ENCODE measurements at places on chromosomes 5 and 9. TPM values are rescaled to one million over a fixed set of nuclear protein-coding genes. Genes with fewer than 3 reads are reported as not detected.

HMGCR gene
- total RNA-seq, result 19.6 TPM

CER1 gene
- total RNA-seq, result not detected

NPR3 gene
- 26.2 TPM for total RNA-seq

MLANA gene
- not detected for total RNA-seq

DNA sequence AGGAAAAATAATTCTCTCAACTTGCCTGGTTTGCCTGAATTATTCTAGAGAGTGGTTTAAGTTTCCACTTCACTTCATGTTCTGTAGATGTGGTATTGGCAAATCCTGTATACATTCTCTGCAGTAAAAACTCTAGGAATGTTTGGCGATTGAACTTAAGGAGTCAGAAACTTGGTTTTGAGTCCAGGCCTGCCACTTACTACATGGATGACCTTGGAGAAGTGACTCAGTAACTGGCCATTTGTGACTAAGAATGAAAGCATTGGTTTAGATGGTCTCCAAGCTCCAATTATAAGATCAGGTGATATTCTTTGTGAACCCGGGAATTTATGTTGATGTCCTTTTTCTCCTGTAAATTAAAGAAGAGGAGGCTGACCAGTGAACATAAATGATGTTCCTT, 233.8 kb downstream of the GAS1 start:
- no peak for DNase-seq

- DNase-seq, result no peak
Observed at GRCh38 chr5:80119372-80119771, 84.2 kb downstream of the THBS4 start.

All from left cardiac atrium (tissue), 4 donors.